A549 treated with RU486 at 1 μM for 4 hours (cell line): ENCODE measurements at places on chromosomes 4 and X. TPM values are rescaled to one million over a fixed set of nuclear protein-coding genes. Genes with fewer than 3 reads are reported as not detected.

Gene GAB3
- total RNA-seq, result 0.26 to 0.57 TPM (median 0.49 TPM) in 5 replicates

Gene AP1AR
- 7.2 to 16.1 TPM (median 14.9 TPM) in 5 replicates for total RNA-seq

Gene IL13RA2
- total RNA-seq, result 0.09 TPM in 1 of 5 replicates, not detected in the others

Gene TRIM60
- total RNA-seq, result not detected in 5 replicates

Gene HTN1
- not detected in 5 replicates for total RNA-seq

Gene RASGEF1B
- 0.25 TPM in 1 of 5 replicates, not detected in the others for total RNA-seq

Gene MAOB
- total RNA-seq, result 0.09 to 0.34 TPM (median 0.16 TPM) in 5 replicates

Gene PABPC1L2A
- not detected in 5 replicates for total RNA-seq

Gene LRRC66
- 0.05 to 0.17 TPM (median 0.06 TPM) in 5 replicates for total RNA-seq

Gene GUCY1A1
- not detected in 5 replicates for total RNA-seq

Gene UGT2B10
- total RNA-seq, result not detected in 5 replicates

Gene GPM6B
- 0.03 to 0.30 TPM in 2 of 5 replicates, not detected in the others for total RNA-seq

Gene CSN1S1
- not detected in 5 replicates for total RNA-seq

Gene MXRA5
- total RNA-seq, result not detected in 5 replicates

Gene SOD3
- total RNA-seq, result not detected in 5 replicates

Gene APLN
- total RNA-seq, result 0.73 to 1.2 TPM (median 0.89 TPM) in 5 replicates

Gene TACR3
- not detected in 5 replicates for total RNA-seq

Gene CXCL10
- total RNA-seq, result 0.08 to 0.27 TPM (median 0.13 TPM) in 3 of 5 replicates, not detected in the others

Gene CD40LG
- total RNA-seq, result not detected in 5 replicates

Gene BEX2
- 7.5 to 12.9 TPM (median 10.3 TPM) in 5 replicates for total RNA-seq

Gene ZNF141
- total RNA-seq, result 0.85 to 2.7 TPM (median 2.4 TPM) in 5 replicates

Gene ASB9
- total RNA-seq, result 19.5 to 25.1 TPM (median 20.8 TPM) in 5 replicates

Gene LRCH2
- 0.02 TPM in 1 of 5 replicates, not detected in the others for total RNA-seq

Gene CCDC158
- not detected in 5 replicates for total RNA-seq

Gene AWAT2
- total RNA-seq, result not detected in 5 replicates

Gene UPF3B
- total RNA-seq, result 16.8 to 28.9 TPM (median 21.5 TPM) in 5 replicates

Gene ADGRG2
- total RNA-seq, result 4.6 to 7.0 TPM (median 6.4 TPM) in 5 replicates

Gene CXCL3
- total RNA-seq, result 5.6 to 7.7 TPM (median 6.2 TPM) in 5 replicates

Gene ERAS
- total RNA-seq, result 0.13 TPM in 1 of 5 replicates, not detected in the others

Gene GNRHR
- not detected in 5 replicates for total RNA-seq

Gene SAP30
- total RNA-seq, result 17.2 to 23.9 TPM (median 21.5 TPM) in 5 replicates
